ENCODE measurements at places on chromosomes 1 and 21.

DNA sequence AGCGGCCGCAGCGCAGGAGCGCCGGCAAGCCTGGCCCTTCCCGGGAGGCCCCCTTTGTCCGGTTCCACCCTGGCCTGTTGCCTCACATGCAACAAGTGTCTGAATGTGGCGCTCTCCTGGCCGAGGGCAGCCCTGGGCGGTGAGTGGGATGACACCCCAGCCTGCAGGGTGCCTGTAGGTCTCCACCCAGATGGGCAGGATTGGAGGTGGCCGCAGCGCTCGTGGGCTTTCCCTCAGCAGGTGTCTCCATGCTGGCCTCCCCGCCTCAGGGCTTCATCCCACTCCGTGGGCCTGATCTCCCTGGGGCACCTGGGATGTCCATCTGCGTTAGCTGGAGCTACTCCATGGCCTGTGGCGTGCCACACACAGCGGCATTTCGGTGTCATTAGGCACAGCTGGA is 1.5 kb downstream of the MIB2 start:
- no peak for DNase-seq

DNA sequence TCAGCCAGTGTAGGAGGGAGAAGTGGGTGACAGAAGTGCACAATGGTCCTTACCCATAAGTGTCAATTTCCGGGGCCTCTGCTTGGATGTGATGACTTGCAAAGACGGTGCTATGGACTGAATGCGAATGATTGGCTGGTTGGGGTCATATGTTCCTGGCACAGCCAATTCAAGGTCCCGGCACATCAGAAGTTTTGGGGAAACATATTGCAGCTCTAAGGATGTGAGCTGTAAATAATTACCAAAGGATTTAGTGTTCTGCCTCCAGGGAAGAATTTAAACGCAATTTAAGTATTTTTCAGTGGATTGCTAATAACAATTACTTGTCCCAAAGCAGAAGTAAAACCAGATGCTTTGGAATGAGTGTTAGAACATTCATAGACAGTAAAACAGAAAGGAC is 26.9 kb upstream of the EXOSC10 start:
- DNase-seq: no peak

- DNase-seq: no peak
These were observed 76.4 kb downstream of the ACBD6 start for GRCh38 chr1:180425952-180426351.

- no peak for DNase-seq
These were observed 24.2 kb downstream of the PANK4 start for GRCh38 chr1:2502210-2502609.

DNA sequence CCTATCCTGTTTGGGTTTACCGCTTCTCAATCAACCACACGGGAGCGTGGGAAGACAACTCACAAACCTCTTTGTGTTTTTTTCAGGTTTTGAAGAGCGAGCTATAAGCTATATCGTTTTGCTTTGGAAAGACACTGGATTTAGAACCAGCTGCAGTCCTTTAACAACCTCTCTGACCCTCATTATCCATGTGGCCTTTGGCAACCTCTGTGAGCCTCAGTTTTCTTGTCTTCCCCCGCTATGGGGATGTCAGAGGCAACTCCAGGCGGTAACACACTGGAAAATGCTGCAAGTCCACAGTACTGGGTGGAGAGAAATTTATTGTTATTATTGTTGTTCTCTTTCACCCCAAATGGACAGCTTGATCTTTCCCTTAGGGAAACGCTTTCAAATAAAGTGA is 100.0 kb downstream of the ETS2 start:
- DNase-seq: no peak

DNA sequence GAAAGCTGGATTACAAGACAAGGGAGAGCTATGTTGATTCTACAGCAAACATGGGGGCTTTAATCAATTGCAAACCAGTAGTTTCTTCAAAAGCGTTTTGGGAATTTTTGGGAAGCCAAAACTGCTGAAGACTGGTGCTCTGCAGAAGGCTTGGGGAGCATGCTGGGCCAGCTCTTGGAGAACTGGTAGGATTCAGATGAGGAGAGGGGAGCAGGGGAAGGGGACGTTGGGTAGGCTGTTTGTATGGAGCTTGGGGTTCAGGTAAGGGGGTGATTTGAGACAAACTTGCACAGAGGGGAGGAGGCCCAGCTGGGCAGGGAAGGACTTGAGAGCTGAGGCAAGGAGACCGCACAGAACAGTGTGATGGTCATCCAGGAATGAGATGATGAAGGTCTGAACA is 2.6 kb upstream of the MYOG start:
- DNase-seq: no peak

All from Caki2 (cell line).